ENCODE measurements at places on chromosomes 3 and 15.

DNA sequence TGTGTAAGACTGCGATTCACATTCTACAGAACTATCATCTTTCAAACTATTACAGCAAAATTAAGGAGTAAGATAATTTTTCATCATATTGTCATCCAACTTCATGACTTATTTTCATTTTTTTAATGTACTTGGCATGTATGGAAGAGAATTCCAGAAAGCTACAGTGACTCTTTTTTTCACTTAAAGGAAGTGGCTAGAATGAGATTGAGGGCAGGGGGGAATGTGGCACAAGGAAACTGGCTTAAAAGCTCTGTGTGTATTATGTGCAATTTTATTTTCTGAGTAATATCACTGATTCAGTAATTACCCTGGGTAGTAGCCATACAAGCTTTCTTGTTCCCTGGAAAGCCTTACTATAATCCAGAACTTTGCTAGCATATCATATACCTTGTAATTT lies 94.6 kb downstream of the FILIP1L start:
- DNase-seq = no peak

DNA sequence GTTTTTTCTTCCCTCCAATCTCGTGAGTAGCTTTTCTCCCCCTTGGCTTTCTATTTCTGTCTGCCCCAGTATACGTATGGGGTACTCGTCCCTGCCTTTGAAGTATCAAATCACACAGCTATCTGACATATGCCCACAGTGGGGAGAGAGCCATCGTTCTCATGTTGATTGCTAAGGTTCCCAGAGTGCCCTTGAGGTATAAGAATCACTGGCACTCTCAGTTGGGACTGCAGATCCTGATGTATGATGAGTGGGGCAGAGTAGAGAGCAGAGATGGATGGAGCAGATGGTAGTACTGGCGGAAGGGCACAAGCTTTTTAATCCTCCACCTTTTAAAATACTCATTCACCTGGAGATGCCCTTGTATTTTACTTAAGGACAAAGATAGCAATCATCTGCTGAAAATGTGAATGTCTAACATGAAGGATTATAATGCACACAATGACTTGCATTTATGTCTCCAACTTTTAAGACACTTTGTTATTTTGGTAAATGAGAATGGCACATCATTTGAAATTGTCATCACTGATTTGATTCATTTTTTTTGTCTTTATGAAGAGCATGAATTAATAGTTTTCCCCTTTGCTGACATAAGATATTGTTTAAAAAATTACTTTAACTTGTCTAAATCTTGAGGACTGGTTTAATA lies 239.6 kb downstream of the NR1D2 start:
- DNase-seq = no peak

GRCh38 chr3:40980467-40980866 lies 218.8 kb upstream of the CTNNB1 start:
- DNase-seq = no peak

DNA sequence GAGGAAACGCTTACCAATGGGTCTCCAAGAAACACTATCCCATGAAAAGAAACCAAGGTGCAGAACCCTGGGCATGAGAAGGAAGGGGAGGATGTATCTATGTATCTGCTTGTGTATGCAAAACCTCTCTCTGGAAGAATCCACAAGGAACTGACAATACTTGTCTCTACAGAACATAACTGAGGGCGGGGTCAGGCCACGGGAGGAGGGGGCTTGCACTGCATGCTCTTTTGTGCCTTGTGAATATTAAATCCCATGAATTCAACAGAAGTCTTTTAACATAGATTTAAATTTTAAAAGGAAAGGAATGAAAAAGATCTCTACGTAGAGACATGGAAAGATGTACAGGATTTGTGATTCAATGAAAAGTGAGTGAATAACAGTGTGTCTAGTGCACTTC lies 57.8 kb downstream of the RPN1 start:
- no peak for DNase-seq

Measured in activated CD8-positive, alpha-beta memory T cell treated with anti-CD3 and anti-CD28 coated beads, Interleukin-2, amount 50 U/mL, for 48 hours (primary cell).